ENCODE measurements at places on chromosomes 1 and 21. TPM values are rescaled to one million over a fixed set of nuclear protein-coding genes. Genes with fewer than 3 reads are reported as not detected.

The PLEKHN1 gene
- total RNA-seq: 4.9 TPM

The PNRC2 gene
- total RNA-seq: 68.9 TPM

The NBPF6 gene
- total RNA-seq: 1.1 TPM

The DENND2C gene
- 1.7 TPM for total RNA-seq

The PLA2G2D gene
- total RNA-seq: not detected

The KCND3 gene
- total RNA-seq: 0.22 TPM

The DMRTA2 gene
- 0.14 TPM for total RNA-seq

The CFHR3 gene
- total RNA-seq: not detected

The HTR6 gene
- not detected for total RNA-seq

The FCAMR gene
- total RNA-seq: not detected

The OR2L3 gene
- not detected for total RNA-seq

The RGSL1 gene
- not detected for total RNA-seq

The CD84 gene
- total RNA-seq: not detected

The AGTRAP gene
- total RNA-seq: 46.2 TPM
